ENCODE measurements at places on chromosomes 13 and 19.

GRCh38 chr13:113950451-113951245 lies 23.2 kb downstream of the C13orf46 start:
- no peak for DNase-seq

- no peak for DNase-seq
Measured at GRCh38 chr13:65063753-65064152, 2166.4 kb downstream of the PCDH9 start.

- DNase-seq = no peak
Measured at GRCh38 chr19:57648331-57649003, 15.5 kb downstream of the ZNF211 start.

- no peak for DNase-seq
Measured at GRCh38 chr19:10682397-10683063, 18.7 kb upstream of the QTRT1 start.

- no peak for DNase-seq
Measured at GRCh38 chr13:21402586-21403307, 56.4 kb downstream of the ZDHHC20 start.

All from vagina (tissue), 2 donors.